Fibroblast of lung (primary cell): ENCODE measurements at places on chromosomes 2 and 18. TPM values are rescaled to one million over a fixed set of nuclear protein-coding genes. Genes with fewer than 3 reads are reported as not detected.
A peak's percentile ranks its signal among the peaks of the same experiment; 100 is the strongest.

GRCh38 chr2:189248141-189248540 lies 68.6 kb upstream of the COL5A2 start:
- DNase-seq: peak; percentile 67

GRCh38 chr2:239792405-239793084 lies 232.6 kb downstream of the NDUFA10 start:
- DNase-seq: no peak

GRCh38 chr2:231604101-231604684 lies 11.5 kb downstream of the TEX44 start:
- DNase-seq: no peak

DNA sequence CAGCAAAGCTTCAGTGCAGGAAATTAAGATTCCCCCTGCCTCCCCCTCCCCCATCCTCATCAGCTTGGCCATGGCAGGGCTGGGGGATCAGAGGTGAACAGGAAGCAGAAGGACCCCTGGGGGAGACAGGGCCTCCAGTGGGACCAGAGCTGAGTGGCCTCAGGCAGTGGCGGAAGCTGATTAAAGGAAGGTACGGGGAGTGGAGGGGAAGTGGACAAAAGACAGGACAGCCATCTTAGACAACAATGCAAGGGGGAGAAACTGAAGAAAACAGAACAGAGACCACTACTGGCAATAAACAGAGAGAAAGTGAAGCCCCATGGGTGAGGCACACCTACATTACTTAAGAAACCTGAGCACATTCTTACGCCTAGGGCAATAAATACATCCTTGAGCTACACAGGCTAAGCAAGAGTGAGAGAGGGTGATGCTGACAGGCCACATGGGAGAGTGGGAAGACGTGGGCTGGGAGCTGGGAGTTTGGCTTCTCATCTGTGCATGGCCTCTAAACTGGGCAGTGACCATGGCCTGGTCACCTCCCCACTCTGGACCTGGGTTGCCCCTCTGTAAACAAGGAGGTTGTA lies 59.6 kb downstream of the BCL11A start:
- DNase-seq: no peak

The REEP1 gene
- total RNA-seq: not detected in 2 replicates
